ENCODE measurements at places on chromosomes 6 and 20.

DNA sequence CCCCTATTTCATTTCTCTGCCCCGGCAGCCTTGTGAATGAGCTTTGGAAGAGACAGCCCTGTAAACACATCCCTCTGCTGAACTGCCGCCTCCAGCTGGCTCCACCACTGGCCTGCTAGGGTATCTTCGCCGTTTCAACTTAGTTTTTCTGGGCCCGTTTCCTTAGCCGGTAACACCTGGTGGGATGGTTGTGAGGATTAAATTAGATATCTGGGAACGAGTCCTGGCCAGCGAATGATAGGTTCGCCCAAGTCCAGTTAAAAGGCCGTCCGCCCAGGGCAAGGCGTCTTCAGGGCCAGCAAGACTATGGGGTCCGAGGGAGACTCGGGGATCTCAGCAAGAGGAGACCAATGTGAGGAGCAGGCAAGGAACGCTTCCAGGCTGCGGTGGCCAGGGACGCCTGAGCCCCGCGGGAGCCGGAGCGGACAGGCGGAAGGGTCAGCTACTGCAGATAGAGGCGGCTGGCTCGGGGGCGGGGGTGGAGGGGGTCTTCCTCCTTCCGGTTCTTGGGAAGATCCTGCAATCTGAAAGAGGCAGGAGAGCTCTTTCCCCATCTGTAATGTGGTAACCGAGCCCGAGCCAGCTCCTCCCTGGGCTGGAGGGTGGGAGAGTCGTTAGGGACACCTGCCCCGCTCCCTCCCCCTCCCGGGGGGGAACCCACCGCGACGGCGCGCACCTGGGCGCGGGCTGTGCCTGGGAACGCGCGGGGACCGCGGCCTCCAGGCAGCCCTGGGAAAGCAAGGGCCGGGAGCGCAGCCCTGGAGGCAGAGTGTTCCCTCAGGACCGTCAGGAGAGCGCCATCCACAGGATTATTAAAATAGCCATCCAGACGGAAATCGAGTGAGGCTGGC, 4.5 kb upstream of the PTCRA start:
- H3K27ac ChIP-seq, result peak overlapping the region; percentile 37
- no peaks in the 10 kb centered on the region for H3K27me3 ChIP-seq
- peak overlapping the region; percentile 66 for H3K4me3 ChIP-seq
- H3K4me1 ChIP-seq, result no peaks in the 10 kb centered on the region
- H3K36me3 ChIP-seq, result no peaks in the 10 kb centered on the region

DNA sequence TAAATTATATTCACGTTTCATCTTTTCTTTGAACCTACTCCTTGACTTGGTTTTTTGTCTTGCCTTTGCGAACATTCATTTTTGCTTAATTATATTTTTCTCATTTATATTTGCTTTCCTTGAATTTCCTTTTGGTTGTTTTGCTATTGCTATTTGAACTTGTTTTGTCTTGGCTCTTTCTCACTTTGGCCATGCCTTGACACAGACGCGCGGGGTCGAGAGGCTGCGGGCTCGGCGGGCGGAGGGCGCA, 7.1 kb upstream of the TMEM14A start:
- no peaks in the 10 kb centered on the region for H3K36me3 ChIP-seq
- no peak for DNase-seq
- peak overlapping the region; percentile 30 for H3K4me3 ChIP-seq
- H3K4me1 ChIP-seq, result peaks cover 11% of the 10 kb centered on the region
- H3K27ac ChIP-seq, result no peak overlapping the region

DNA sequence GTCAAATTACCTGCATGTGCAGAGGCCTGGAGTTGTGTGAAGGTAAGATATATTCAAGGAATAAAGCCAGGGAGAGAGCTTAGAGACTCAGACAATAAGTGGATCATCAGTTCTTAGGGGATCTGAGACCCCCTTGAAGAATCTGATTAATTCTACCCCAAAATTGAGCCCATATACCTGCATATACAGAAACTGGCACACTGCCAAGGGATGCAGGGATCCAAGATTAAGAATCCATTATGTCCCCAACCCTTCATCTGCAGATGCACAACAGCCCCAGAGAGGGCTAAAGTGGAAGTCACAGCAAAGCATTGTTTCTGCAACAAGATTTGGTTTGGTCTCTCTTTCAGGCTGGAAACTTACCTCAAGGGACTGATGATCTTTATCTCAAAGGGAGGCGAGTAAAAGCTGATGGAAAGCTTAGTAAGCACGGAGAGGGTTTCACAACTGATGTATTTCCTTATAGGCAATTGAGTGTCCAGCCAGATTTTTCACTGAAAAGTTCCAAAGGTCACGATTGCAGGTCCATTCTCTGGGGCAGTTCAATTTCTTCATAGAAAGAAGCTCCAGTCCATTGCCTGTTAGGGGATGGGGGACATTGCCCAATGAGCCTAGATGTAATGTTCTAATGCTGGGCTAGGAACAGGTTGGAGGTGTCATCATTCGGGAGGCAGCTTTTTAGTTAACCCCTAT, 20.9 kb upstream of the STK35 start:
- no peaks in the 10 kb centered on the region for H3K36me3 ChIP-seq
- H3K4me3 ChIP-seq, result no peak overlapping the region
- no peaks in the 10 kb centered on the region for H3K4me1 ChIP-seq
- H3K27me3 ChIP-seq, result no peaks in the 10 kb centered on the region
- H3K27ac ChIP-seq, result no peak overlapping the region
- no peak for DNase-seq

- H3K27me3 ChIP-seq, result no peaks in the 10 kb centered on the region
- no peak for DNase-seq
- no peak overlapping the region for H3K27ac ChIP-seq
- H3K4me1 ChIP-seq, result peaks cover 8% of the 10 kb centered on the region
- H3K36me3 ChIP-seq, result no peaks in the 10 kb centered on the region
Measured at GRCh38 chr20:23151008-23151703, 65.0 kb upstream of the CD93 start.

DNA sequence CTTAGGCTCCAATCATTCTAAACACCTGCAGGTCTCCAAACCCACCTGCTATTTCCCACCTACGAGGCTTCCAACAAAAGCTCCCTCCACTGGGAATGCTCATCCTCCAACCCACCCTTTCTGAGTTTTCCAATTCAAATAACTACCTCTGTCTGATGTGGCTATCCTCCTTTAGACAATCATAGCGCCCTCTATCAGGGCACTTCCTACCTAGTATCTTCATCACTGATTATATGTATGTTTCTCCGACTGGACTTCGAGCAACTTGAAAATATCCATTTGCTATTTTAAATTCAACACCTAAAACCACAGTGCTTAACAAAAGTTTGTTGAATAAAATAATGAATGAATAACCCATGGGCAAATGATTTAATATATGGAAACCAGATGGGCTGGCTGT, 41.3 kb downstream of the MTFR2 start:
- peak; percentile 22 for DNase-seq
- no peak overlapping the region for H3K27ac ChIP-seq
- H3K36me3 ChIP-seq, result no peaks in the 10 kb centered on the region
- H3K27me3 ChIP-seq, result no peaks in the 10 kb centered on the region
- no peaks in the 10 kb centered on the region for H3K4me1 ChIP-seq

Measured in mesendoderm (in vitro differentiated cells).